ENCODE measurements at places on chromosomes 2 and 18. TPM values are rescaled to one million over a fixed set of nuclear protein-coding genes. Genes with fewer than 3 reads are reported as not detected.

The PDE1A gene
- total RNA-seq = not detected

The GKN1 gene
- not detected for total RNA-seq

The TBR1 gene
- not detected for total RNA-seq

The EGR4 gene
- total RNA-seq = not detected

The DNAH7 gene
- total RNA-seq = not detected

The SPP2 gene
- total RNA-seq = not detected

The KLHL29 gene
- total RNA-seq = 1.6 TPM

The NGEF gene
- total RNA-seq = not detected

The IL36RN gene
- total RNA-seq = not detected

The NAT8 gene
- not detected for total RNA-seq

The UPP2 gene
- total RNA-seq = not detected

The SERPINB12 gene
- not detected for total RNA-seq

The TRABD2A gene
- total RNA-seq = 81.1 TPM

The OSR1 gene
- total RNA-seq = not detected

The FAM110C gene
- total RNA-seq = 0.69 TPM

The CHAC2 gene
- 5.5 TPM for total RNA-seq

The COL3A1 gene
- not detected for total RNA-seq

All from activated naive CD8-positive, alpha-beta T cell treated with anti-CD3 and anti-CD28 coated beads, Interleukin-2, amount 10 ng/mL, durations not matched to agents 7 days and 5 days (primary cell).